Left colon (tissue), 2 donors: ENCODE measurements at places on chromosomes 7 and 10. TPM values are rescaled to one million over a fixed set of nuclear protein-coding genes. Genes with fewer than 3 reads are reported as not detected.

The MSS51 gene
- 1.9 TPM for total RNA-seq

The EMX2 gene
- 0.31 TPM for total RNA-seq

The CH25H gene
- total RNA-seq, result 1.3 TPM

The HMX3 gene
- total RNA-seq, result 1.2 TPM

The PDK4 gene
- 101 TPM for total RNA-seq

The MKX gene
- 0.06 TPM for total RNA-seq

The BHLHA15 gene
- total RNA-seq, result 1.0 TPM

The FOXI2 gene
- not detected for total RNA-seq

The CPA2 gene
- total RNA-seq, result 1.1 TPM

The PRTFDC1 gene
- 6.6 TPM for total RNA-seq

The SYNPO2L gene
- total RNA-seq, result not detected

The PON3 gene
- total RNA-seq, result 4.0 TPM

The RASSF4 gene
- 29.4 TPM for total RNA-seq
